SK-MEL-5 (cell line): ENCODE measurements at places on chromosomes 1 and 21.
A peak's percentile ranks its signal among the peaks of the same experiment; 100 is the strongest.

GRCh38 chr1:204672069-204672468 is 13.5 kb downstream of the LRRN2 start:
- no peak for DNase-seq

GRCh38 chr1:20682571-20683236 is 21.5 kb upstream of the DDOST start:
- DNase-seq: no peak

DNA sequence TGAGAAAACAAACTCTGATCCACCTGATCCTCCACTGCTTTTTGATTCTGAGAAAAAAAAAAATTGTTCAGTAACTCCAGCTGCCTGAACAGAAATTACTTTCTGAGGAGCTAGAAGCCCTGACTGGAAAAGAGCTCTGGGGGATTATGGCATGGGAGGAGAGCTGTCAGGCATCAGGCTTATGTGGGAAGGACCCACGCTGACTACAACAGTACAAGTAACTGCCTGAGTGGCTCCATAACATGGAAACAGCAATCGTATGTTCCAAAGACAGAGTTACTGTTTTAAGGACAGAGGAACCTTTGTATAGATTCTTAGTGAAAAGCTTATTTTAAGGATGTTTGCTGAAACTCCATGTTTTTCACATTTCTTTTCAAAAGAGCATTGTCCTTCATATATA is 1.2 kb upstream of the ANGPTL7 start:
- DNase-seq: peak; percentile 86

DNA sequence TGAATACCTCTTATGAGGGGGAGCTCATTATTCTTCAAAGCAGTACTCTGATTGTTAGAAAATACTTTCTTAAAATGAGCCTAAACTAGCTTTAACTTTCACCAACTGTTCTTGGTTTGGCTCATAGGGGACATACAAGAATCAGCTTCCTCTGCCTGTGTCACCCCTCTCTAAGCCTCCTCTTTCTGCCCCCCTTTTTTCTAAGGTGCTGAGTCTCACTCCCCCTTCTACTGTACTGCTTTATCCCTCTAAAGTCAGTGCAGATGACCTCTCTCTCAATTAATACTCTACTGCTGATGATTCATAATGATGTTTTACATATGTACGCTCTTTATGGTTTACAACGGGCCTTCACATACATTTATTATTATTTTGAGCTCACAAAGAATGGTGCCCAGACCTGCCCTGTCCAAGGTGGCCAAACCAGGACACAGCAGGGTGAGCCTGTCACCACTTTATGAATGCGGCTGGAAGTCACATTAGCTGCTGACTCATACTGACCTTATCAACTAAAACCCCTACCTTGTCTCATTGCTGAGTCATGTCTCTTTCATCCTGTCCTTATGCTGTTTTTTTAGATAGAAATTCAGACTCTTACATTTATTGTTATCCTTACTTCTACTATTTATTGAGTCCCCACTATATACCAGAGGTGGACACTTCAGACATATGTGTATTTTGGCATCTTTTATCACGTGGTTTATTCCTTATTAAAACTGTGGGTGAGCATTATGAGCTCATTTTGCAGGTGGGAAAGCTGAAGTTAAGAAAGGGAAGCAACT is 126.9 kb downstream of the RNF220 start:
- DNase-seq: peak; percentile 56

DNA sequence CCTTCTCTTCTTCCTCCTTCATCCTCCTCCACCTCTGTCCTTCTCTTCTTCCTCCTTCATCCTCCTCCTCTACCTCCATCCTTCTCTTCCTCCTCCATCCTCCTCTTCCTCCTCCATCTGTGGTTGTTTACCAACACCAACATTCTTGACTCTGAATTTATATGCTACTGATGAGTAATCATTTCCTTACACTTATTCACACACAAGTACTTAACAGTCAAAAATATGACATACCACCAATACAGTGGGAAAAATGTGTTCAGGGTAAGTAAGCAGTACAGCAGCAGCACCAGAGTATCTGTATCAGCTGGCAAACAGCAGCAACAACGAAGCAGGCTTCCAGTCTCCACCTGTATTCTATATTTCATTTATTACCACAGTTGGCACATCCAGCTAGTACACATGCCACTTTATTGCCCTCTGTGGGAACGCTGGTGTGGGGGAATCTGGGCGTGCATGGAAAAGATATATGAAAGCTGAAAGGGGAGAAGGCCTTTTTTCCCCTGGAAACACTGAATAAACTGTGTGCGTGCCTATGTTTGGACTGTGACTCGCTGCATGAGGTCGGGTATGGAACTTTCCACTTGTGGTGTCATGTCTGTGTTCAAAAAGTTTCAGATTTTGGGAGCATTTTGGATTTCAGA is 16.0 kb downstream of the ADSS2 start:
- no peak for DNase-seq

- DNase-seq: no peak
These were observed 474.7 kb upstream of the DAB1 start for GRCh38 chr1:57898531-57898930.

- DNase-seq: no peak
These were observed 38.1 kb downstream of the HHAT start for GRCh38 chr1:210366767-210367166.
